GOT3 (cell line): ENCODE measurements at places on chromosomes 16 and 17.

DNA sequence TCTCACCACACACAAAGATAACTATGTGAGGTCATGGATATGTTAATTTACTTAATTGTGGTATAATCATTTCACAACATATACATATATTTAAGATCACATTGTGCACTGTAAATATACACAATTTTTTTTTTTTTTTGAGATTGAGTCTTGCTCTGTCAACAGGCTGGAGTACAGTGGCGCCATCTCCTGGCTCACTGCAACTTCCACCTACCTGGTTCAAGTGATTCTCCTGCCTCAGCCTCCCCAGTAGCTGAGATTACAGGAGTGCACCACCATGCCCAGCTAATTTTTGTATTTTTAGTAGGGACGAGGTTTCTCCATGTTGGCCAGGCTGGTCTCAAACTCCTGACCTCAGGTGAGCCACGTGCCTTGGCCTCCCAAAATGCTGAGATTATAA, 11.5 kb upstream of the PRSS54 start:
- no peak for DNase-seq

DNA sequence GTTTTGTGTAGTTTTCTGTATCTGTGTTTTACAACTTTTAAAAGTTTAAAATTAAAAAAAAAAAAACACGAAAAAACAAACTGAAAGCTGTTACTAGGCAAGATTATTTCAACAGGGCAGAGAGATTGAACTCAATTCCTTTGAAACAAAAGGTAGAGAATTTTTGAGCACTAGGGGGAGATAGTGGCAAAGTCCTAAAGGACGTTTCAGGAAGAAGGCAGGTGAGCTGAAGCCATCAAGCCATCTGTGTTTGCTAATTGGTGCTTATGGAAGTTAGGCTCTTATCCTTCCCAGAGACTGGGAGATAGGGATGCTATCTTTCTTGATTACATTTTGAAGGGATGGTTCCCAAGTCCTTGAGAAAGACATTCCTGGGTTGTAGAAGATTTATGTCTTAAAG, 70.6 kb upstream of the CLEC3A start:
- DNase-seq, result no peak

DNA sequence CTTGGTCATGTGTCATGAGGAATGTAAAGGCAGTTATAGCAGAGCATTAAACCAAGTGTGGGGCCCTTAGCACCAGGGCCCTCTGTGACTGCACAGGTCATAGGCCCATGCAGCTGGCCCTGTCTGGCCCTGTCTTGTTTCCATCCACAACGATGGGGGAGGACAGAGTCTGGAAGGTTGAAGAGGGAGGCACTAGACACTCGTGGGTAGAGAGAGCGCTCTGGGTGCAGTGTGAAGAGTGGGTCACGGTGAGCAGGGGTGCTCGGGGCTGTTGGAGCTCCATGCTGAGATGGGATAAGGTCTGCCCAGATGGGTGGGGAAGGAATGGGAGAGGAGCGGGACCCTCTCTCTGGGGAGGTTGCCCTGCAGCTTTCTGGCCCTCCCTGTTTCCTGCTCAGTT, 12.8 kb upstream of the KSR1 start:
- no peak for DNase-seq

DNA sequence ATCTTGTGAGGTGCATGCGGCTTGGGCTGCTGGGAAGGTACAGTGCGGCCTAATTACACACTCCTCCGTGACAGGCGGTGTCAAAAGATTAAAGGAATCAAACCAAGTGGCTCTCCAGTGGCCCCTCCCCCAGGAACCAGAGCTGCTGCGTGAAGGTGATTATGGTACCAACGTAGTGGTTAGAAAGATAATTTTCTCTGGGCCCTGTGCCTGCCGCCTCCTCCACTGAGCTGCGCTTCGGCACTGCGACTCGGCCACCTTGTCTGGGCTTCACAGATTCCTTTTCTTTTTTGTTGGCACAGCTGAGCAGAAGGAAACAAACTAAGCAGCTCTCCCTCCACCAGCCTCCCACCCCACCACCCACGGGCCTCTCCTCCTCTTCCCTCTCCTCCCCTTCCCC, 113.2 kb upstream of the SDK2 start:
- DNase-seq, result no peak

DNA sequence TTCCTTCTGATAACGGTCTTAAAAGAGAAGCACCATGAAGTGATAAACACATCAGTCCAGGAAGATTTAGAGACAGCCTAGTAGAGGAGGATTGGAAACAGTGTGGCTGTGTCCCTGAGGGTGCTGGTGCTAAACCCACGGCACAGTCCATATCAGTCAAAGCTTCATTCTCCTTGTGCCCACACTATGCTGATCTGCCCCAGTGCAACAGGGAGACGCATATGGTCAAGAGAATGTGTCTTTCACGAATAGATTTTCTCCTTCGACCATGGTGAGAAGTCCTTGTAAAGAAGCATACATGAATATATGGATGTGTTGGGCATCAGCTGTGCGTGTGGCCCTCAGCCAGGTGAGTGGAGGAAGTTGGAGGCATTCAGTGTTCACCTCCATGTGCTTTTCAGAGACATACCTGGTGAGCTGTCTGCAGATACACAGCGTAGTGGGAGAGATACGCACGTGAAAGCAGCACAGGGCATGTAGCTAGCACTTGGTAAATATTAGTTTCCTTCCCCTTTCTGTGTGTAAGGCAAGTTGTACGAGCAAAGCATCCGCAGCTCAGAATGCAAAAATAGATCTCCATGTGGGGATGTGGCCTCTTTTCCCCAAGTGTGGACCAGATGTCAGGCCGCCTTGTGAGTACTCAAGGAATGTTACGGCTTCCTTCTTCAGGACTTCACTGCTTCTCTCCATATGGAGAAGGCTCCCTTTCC, 29.4 kb downstream of the HLF start:
- DNase-seq, result no peak

GRCh38 chr17:74274709-74275340, 791 bp downstream of the DNAI2 start:
- DNase-seq, result no peak

DNA sequence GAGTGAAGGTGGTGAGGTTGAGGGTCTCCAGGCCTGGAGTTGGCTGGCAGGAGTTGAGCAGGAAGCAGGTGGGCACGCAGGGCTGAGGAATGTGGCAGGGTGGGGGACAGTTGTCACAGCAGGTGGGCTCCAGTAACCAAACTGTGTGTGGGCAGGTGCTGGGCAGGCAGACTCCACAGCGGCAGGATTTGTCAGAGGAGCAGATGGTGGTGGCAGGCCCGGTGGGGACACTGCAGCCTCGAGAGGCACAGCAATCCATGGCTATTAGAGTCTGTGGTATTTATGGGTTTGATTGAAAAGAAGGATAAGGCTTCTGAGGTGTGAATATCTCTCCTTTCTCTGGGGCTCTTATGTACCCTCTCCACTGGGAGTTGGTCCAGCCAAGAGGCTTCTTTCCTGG, at the start of gene KRTAP3-3:
TSS of gene KRTAP3-3 (minus strand) at position 326 of the 400 bp plus-strand sequence. CDS start at position 259, 67 bp downstream.
- no peak for DNase-seq

GRCh38 chr16:56513972-56514371, 5.9 kb downstream of the BBS2 start:
- no peak for DNase-seq

DNA sequence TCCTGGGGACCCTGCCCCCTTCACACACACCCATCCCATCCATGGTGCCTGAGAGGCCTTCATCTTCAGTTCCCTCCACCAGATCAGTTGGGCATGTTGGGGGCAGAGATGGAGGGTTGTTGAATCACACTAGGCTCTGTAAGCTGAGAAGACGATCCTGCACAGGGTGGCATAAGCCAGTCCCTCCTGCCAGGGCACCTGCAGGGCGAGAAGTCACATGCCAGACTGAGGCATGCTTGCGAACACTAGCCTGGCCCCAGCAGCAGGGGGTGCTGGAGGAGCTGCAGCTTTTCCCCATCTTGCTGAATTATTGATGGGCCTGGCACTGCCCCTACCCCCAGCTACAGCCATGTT, 6.1 kb upstream of the TBX2 start:
- DNase-seq, result no peak
